ENCODE measurements at places on chromosomes 5 and 9. TPM values are rescaled to one million over a fixed set of nuclear protein-coding genes. Genes with fewer than 3 reads are reported as not detected.

SPATA31D3 gene
- not detected for total RNA-seq

SPINK13 gene
- total RNA-seq, result not detected

FGF18 gene
- 1.7 TPM for total RNA-seq

IL33 gene
- not detected for total RNA-seq

PCDHA5 gene
- total RNA-seq, result 0.10 TPM

SUSD3 gene
- 5.0 TPM for total RNA-seq

FOXE1 gene
- total RNA-seq, result 0.82 TPM

GLRA1 gene
- not detected for total RNA-seq

TSSK1B gene
- total RNA-seq, result not detected

MAMDC4 gene
- total RNA-seq, result 6.3 TPM

LHX3 gene
- total RNA-seq, result 0.13 TPM
